ENCODE measurements at places on chromosomes 4 and X. TPM values are rescaled to one million over a fixed set of nuclear protein-coding genes. Genes with fewer than 3 reads are reported as not detected.
A peak's percentile ranks its signal among the peaks of the same experiment; 100 is the strongest.

The GPR119 gene
- total RNA-seq: not detected

The NOX1 gene
- not detected for total RNA-seq

The ESX1 gene
- not detected for total RNA-seq

The ERVMER34-1 gene
- total RNA-seq: 9.7 TPM

DNA sequence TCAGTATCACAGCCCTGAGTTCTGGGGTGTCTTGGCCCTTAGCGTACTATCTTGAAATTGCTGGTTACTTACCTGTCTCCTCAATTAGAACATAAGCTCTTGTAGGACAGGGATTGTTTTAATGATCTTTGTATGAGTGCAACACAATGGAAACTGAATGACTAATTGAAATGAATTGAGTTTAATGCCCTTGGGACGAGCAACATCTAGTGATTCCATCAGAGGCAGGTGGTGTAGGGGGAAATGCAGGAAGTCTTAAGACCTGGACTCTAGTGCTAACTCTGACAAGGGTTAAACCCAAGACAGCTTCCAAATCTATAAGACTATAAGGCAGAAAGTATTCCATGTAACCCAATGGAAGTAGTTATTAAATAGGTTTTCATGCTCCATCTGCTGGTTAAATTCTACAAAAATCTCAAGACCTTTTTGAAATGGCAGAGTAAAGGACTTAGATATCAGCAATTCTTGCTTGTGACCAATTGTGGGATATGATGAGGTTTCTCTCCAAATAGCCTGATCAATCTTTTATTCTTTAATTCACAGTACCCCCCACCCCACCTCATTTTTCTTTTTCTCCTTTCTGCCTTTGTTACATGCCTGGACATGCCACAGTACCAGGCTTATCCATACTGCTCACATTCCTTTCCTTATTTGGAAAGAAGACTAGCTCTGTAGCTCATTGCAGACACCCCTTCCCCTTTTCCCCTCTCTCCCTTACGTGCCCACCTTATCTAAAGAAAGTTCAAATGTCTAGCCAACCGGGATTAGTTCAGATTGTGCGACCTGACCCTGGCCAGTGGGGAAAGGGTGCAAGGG lies 340.8 kb downstream of the PAPSS1 start:
- DNase-seq: peak; percentile 30

GRCh38 chr4:36215627-36216026 lies 28.7 kb downstream of the ARAP2 start:
- no peak for DNase-seq

Measured in foreskin keratinocyte (primary cell).